Aorta (tissue), 5 donors: ENCODE measurements at places on chromosomes 2 and 18. TPM values are rescaled to one million over a fixed set of nuclear protein-coding genes. Genes with fewer than 3 reads are reported as not detected.

- no peaks in the 10 kb centered on the region for H3K27me3 ChIP-seq
- H3K4me3 ChIP-seq, result no peak overlapping the region
- H3K4me1 ChIP-seq, result no peaks in the 10 kb centered on the region
- no peak overlapping the region for H3K27ac ChIP-seq
Observed at GRCh38 chr2:200086911-200087310, 131.5 kb downstream of the MAIP1 start.

DNA sequence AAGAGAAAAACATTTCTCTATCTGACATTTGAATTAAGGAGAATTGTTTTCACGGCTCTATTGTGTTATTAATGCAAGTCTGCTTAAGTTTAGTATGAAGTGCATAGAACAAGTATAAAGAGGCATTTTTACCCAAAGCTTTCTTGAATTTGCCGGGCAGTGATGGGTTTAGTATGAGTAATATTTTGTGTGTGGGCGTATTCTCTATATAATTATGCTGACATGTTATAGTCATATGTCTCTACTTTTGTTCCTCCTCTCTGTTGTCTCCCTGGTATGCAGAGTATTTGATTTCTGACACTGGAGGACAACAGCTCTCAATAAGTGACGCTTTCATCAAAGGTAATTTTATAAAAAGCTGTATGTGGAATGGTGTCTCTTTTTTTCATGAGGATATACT lies 45.9 kb downstream of the PIKFYVE start:
- H3K4me3 ChIP-seq, result no peak overlapping the region
- no peaks in the 10 kb centered on the region for H3K36me3 ChIP-seq
- no peak overlapping the region for H3K27ac ChIP-seq
- no peak for DNase-seq
- no peaks in the 10 kb centered on the region for H3K27me3 ChIP-seq

- H3K36me3 ChIP-seq, result peaks cover 3% of the 10 kb centered on the region
- H3K4me1 ChIP-seq, result no peaks in the 10 kb centered on the region
- peak overlapping the region; percentile 8 for H3K27ac ChIP-seq
- no peaks in the 10 kb centered on the region for H3K27me3 ChIP-seq
- no peak overlapping the region for H3K4me3 ChIP-seq
Observed at GRCh38 chr2:237878-238277, 26.0 kb downstream of the SH3YL1 start.

DNA sequence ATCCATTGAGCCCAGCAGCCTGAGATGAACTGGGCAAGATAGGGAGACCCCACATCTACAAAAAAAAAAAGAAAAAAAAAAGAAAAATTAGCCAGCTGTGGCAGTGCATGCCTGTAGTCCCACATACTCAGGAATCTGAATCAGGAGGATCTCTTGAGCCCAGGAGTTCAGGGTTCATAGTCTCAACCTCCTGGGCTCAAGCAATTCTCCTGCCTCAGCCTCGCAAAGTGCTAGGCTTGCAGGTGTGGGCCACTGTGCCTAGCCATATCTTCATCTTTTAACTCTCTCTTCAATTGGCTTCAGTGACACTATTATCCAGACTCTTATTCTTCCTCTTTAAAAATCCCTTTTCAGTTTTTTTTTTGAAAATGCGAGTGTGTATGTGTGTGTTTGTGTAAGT lies 28.5 kb upstream of the YES1 start:
- H3K4me3 ChIP-seq, result no peak overlapping the region
- H3K4me1 ChIP-seq, result peaks cover 3% of the 10 kb centered on the region
- H3K27me3 ChIP-seq, result no peaks in the 10 kb centered on the region
- DNase-seq, result no peak
- H3K27ac ChIP-seq, result no peak overlapping the region

GRCh38 chr2:199335502-199335901 lies 122.2 kb downstream of the SATB2 start:
- DNase-seq, result no peak
- H3K4me3 ChIP-seq, result no peak overlapping the region
- H3K27ac ChIP-seq, result no peak overlapping the region
- H3K4me1 ChIP-seq, result no peaks in the 10 kb centered on the region

Gene PLA2R1
- polyA plus RNA-seq, result 7.9 TPM
